ENCODE measurements at places on chromosomes 1 and 21.
A peak's percentile ranks its signal among the peaks of the same experiment; 100 is the strongest.

GRCh38 chr1:19169642-19170041 lies 40.4 kb downstream of the UBR4 start:
- peak; percentile 2 for DNase-seq

DNA sequence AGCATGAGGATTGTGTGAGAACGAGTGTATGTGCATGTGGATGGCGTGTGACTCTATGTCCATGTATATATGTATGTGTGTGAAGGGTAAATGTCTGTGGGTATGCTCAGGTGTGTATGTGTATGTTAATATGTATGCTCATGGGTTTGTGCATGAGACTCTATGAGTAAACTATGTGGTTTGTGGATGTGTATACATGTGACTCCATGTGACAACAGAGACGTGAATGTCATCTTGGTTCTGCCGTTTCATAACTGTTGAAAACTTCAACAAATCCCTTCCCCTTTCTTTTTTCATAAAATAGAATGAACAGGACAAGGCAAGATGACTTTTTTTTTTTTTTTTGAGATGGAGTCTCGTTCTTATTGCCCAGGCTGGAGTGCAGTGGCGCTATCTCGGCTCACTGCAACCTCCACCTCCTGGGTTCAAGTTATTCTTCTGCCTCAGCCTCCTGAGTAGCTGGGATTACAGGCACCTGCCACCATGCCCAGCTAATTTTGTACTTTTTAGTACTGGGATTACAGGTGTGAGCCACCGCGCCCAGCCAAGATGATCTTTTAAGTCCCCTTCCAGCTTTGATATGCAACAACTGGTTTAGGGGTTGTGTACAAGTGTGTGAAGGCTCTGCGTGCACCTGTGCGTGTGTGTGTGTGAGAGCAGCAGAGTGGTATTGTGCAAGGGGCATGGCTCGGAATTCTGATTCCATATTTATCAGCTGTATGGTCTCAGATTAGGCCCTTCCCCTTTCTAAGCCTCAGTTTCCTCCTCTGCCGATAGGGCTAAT lies 106.3 kb downstream of the EBNA1BP2 start:
- DNase-seq: no peak

- DNase-seq: peak; percentile 55
These were observed 818 bp downstream of the FHL3 start for GRCh38 chr1:38004284-38005108.

- DNase-seq: no peak
These were observed 49.3 kb downstream of the CD34 start for GRCh38 chr1:207861442-207862177.

GRCh38 chr21:39384674-39385298 lies 35.9 kb upstream of the HMGN1 start:
- DNase-seq: no peak

- no peak for DNase-seq
These were observed 13.9 kb upstream of the PRMT2 start for GRCh38 chr21:46621457-46622182.

DNA sequence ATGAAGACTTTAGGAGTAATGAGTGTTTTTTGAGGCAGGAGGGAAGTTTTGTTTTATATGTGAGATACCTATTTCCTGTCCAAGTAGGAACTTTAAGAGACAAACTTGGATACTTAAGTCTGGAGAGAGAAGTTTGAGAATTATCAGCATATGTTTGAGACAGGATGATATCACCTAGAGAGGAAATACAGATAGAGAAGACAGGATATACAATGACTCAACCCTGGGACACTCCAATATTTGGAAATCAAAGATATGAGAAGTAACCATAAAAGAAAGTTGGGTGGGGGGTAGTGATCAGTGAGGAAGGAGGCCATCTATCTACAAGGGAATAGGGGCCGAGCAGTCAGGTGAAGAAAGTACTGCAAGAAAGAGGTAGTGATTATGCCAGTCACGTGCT lies 6.5 kb downstream of the LCE7A start:
- DNase-seq: no peak

DNA sequence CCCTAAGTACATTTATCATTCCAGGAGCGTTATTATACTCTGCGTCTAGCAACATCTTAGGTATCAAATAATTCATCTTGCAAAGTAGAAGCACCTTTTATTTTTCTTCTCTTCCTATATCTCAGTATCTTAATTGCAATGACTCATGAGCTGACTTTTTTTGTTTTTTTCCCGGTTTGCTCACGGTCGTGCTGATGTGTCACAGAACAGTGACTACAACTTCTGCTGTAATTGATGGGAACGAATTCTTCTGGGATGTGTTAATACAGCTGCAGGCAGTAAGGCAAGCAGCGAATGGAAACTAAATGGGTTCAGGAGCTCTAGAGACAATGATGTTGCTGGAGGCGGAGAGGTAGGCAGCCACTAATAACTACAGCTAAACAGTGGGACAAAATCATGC lies 89.8 kb upstream of the TMPRSS15 start:
- no peak for DNase-seq

DNA sequence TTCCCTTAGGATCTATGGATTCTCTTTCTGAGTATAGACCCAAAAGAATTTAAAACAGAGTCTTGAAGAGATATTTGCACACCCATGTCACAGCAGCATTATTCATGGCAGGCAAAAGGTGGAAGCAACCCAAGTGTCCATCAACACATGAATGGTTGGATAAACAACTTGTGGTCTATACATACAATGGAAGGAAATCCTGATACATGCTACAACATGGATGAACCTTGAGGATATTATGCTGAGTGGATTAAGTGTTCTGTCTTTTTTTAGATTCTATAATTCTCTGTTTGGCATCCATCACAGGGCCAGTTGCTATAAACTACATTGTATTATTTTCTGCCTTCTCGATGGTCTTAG lies 39.8 kb downstream of the PTPN14 start:
- no peak for DNase-seq

DNA sequence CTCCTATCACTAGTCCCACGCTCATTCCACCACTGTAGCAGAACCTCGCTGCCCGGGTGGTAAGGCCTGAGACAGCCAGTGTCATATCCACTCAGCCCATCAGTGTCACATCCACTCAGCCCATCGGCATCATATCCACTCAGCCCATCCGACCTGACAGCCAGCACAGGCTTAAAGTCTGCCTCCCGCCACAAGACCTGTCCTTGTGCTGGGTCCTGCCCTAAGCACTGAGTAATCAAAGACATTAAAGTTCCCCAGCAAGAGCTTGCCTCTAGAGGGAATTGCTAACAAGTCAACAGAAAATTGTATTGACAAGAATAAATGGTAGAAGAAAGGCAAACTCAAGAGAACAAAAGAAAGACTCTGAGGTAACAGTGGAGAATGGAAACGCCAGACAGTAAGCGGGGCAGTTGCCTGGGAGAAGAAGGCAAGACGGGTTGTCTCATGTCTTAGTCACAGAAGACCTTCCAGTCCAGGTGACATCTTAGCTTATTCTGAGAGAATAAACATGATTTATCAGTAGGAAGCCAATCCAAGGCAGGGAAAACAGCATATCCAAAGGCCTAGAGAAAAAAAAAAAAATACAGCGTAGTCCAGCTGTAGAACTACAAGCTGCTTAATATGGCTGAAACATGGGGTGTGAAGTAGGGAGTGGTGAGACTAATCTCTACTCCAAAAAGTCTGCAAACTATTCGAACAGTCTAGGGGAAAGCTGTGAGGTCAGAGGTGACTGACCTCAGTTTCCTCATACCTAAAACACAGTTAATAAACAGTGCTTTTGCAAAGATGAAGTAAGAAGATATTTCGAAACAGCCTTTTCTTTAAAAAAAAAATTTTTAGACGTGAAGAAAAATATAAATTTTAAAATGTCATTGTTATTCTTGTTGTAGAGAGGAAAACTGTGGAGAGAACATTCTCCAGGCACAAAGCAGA lies 1.1 kb downstream of the ITLN1 start:
- DNase-seq: no peak

DNA sequence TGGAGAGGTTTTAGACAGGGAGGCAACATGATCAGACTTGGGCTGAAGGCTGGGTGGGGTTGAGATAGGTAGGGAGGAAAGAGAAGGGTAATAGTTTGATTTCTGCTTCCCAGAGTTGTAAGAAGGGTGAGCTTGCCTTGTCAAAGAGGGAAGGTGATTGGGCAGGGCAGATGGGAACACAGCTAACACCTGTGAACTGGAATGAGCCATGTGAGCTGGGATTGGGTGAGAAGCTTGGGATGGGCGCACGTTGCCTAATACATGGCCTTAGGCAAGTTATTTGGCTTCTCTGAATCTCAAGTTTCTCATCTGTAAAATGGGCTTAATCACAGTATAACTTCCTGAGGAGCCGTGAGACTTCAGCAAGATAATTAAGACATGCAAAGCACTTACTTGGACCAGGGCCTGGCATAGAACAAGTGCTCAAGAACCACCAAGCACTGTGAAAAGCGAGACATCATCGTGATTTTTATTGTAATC lies 33.8 kb upstream of the ID3 start:
- no peak for DNase-seq

GRCh38 chr1:230159580-230159979 lies 92.5 kb downstream of the GALNT2 start:
- no peak for DNase-seq

DNA sequence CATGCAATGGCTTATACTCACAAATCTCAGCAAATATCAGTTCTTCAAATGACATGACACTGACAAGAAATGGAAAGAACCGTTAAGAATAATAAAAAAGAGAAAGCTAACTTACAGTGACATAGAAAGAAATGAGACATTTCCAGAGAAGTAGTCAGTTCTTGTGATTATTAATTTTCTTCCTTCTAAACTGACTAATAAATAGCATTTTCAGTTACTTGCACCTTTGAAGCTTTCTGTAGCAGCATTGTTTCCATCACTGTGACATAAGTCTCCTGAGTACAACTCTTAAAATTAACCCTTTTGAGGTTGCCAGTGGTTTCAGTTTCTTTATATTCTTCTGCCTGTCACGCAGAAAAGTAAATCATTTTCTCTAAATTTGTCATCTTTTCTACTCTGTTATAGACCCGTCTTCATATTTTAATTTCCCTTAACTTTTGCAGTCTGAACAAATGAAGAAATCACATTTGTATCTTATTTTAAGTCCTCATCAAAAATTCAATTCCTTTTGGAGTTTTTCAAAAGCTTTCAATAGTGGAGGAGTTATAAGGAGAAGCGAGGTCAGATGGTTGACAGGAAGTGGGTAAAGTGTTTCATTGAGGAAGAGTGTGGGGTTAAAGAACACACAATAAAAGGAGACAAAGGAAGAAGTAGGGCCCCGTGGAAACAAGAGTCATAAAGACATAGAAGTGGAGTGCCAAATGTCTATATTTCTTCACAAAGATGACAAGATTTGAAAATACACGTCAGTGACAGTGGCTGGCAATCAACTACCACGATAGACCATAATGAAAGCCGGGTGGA lies 57.9 kb upstream of the S1PR1 start:
- DNase-seq: no peak

DNA sequence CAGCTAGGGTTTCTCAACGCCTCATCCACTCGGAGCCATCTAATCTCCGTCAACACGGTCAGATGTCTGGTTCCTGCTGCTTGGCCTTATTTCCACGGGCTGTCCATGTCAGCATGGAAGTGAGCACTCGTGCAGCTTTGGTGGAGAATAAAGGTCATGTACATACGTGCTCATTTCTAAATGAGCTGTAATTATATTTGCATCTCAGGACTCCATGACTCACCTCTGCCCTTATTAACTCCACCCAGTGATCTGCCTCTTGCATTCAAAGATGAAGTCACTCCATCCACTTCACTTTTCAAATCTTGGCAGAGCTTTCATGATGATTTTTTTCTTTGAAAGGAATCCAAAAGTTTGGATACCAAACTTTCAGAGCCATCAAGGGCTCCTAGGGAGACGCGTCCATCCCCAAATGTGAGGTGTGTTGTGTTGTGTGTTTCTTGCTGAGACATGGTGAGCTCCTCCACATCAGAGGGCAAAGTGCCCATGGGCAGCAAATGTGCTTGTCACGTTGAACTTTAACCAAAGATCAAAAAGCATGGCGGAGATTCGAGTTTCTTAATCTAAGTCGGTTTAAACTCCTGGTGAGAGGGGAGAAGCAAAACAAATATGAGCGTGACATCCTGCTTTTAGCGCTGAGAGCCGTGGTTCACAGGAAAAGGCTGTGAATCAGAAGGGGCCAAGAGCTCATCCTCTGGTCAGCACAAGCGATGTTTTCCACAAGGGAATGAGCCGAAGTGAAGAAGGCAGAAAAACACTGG lies 68.6 kb upstream of the ERRFI1 start:
- DNase-seq: no peak

DNA sequence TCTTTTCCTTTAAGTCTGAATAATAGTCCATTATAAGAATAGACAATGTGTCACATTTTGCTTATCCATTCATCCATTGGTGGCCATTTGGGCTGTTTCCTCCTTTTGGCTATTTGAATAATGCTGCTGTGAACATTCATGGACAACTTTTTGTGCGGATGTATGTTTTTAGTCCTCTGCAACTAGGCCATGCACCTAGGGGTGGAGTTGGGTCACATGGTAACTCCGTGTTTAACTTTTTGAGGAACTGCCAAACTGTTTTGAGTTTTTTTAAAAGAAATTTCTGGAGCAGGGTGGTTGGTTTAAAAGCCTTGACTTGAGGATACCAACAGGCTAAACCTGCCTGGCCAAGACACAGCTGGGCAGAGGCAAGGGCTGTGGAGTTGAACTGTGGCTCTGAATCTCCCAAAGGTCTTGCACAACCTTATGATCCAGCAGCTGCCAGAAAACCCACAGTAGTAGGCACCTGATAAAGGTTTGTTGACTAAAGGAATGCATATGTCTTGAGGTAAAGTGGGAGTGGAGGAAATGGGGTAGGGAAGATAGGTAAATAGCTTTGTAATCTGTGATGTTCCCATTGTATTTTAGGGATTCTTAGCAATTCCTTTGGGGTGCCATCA lies 5.6 kb upstream of the RPTN start:
- no peak for DNase-seq

- no peak for DNase-seq
These were observed 326.7 kb downstream of the PAPPA2 start for GRCh38 chr1:176789571-176790090.

GRCh38 chr1:208682664-208683013 lies 438.5 kb upstream of the PLXNA2 start:
- no peak for DNase-seq

GRCh38 chr21:18245464-18245967 lies 883 bp downstream of the CHODL start:
- DNase-seq: no peak

- DNase-seq: peak; percentile 58
These were observed 398 bp downstream of the PTPRU start for GRCh38 chr1:29236712-29237128.

DNA sequence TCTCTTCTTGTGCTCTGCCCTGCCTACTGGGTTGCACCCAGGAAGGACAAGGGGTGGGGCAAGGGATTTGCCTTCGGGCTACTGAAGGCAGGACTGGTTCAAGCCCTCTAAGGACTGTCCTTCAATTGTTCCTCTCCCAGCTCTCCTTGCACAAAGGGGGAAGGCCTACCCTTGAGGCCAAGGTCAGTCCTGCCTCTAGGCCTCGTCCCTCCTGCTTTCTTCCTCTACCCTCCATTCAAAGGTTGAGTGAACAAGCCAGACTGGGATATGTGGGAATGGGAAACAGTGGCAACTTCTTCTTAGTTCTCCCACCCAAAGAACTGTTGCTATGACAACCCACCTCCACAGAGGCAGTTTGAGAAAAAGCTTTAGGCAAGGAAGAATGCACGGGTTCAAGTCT lies 2.7 kb downstream of the LURAP1 start:
- no peak for DNase-seq

- no peak for DNase-seq
These were observed 38.6 kb downstream of the BRINP2 start for GRCh38 chr1:177209357-177209756.

GRCh38 chr1:1600861-1601563 lies 1.1 kb upstream of the FNDC10 start:
- no peak for DNase-seq
